Fibroblast of skin of right biceps (primary cell): ENCODE measurements at places on chromosomes 13 and 19.

DNA sequence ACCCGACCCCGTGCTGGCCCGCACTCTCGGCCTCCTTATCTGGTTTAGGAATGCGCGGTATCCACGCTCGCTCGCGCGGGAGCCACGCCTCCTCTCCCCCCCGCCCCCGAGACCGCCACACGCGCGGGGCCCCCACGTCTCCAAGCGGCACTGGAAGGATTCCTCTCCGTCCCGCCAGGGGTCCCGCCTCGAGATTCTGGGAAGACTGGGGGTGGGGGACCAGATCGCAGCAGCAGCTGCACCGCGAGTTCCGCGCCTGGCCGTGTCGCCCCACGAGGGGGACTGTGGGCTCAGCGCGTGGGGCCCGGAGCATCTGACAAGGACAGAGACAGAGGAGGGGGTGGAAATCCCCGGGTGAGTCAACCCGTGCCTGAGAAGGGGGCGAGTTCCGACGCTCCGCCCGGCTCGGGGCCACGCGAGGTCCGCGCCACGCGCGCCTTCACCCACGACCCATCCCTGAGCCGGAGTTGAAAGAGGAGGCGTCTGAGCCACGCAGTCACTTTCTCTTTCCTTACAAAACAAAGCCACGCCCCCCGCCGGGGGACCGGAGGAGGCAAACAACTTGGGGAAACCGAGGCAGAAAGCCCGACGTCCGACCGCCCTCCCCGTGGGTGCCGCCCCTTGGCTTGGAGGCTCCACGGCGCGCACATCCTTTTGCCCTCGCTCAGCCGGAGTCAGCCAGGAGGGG lies 814 bp downstream of the S1PR2 start:
- DNase-seq = peak; percentile 58

DNA sequence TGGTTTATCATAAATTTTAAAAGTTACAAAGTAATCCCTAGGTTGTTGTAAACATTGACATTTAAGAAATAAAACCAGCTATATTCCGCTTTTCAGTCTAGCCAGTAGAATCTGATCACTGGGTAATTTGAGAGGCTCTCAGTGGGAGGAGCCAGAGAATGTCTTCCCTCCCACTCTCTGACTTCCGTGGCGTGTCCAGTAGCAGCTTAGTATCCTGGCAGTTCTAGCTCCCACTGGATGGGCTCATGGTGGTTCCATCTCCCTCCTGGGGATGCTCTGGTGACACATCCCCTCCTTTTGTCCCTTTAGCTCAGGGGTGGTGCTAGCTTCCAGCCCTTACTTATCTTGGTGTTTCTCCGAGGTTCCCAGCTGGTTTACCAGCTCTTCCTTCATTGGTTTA lies 34.5 kb downstream of the MTUS2 start:
- DNase-seq = no peak

- DNase-seq = no peak
Measured at GRCh38 chr19:28636706-28637105, 576.2 kb downstream of the UQCRFS1 start.

- DNase-seq = no peak
Measured at GRCh38 chr19:34818270-34818669, 45.3 kb upstream of the ZNF599 start.

GRCh38 chr19:33241530-33242101 lies 16.0 kb upstream of the SLC7A10 start:
- no peak for DNase-seq

DNA sequence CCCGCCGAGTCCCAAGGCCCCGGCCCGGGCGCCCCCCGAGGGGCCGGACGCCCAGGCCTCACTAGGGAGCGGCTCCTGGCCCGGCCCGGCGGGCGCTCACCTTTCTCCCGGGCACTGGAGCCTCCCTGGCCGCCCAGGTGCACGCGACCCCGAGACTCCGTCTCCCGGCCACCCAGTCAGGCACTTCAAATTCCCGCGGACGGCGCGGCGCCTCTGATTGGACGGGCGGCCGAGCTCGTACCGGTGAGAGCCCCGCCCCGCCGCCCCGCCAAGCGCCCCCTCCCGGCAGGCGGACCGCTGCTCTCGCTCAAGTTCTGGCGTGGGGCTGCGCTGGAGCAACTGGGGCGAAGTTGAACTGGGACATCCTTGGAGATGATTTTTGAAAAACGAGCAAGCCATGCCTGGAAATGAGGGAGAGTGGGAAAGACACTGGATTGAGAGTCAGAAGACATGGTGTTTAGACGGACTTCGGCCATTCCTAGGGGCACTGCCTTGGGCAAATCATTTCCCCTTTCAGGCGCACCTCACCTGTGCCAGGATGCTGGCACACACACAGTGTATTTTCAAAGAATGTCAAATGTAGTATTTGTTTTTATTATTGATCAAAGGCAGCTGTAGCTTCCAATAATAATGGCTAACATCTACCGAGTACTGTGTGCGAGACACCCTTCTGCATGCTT lies 485.3 kb downstream of the UQCRFS1 start:
- peak; percentile 32 for DNase-seq

DNA sequence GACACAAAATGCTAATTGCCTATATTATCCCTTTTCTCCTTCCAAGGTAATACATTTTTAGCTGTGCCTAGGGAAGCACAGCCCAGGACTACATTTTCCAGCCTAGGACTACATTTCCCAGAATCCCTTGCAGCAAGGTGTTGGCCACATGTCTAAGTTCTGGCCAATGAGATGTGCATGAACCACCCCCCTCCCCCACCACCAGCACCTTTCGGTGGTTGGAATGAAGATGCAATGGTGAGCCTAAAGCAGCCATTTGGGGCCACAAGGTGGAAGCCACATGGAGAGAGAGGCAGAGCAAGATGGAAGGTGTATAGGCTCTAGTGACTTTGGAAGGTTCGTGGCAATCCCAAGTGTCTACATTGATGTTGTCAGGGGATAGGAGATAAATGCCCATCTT lies 16.2 kb downstream of the UNC13A start:
- DNase-seq = peak; percentile 12

GRCh38 chr13:97246596-97247158 lies 24.5 kb downstream of the MBNL2 start:
- peak; percentile 21 for DNase-seq

DNA sequence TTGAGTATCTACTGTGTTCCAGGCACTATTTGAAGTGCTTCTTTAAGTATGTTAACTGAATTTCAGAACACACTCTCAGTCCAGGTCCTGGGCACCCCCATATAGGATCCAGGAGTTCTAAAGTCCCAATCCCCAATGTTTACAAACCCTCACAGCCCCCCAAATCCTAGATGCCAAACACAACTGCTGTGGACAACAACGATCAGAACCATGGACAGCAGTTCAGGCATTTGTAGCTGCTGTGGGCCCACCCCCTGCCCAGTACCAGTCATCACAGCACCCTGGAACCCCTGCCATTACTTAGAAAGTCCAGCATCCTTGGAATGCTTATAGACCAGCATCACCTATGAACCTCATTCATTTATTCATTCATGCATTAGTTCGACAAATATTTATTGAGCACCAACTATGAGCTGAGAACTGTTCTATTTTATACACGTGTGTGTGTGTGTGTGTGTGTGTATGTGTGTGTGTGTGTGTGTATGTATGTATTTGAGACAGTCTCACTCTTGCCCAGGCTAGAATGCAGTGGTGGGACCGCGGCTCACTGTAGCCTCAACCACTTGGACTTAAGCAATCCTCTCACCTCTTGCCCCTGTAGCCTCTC lies 19.3 kb upstream of the SDHAF1 start:
- no peak for DNase-seq

DNA sequence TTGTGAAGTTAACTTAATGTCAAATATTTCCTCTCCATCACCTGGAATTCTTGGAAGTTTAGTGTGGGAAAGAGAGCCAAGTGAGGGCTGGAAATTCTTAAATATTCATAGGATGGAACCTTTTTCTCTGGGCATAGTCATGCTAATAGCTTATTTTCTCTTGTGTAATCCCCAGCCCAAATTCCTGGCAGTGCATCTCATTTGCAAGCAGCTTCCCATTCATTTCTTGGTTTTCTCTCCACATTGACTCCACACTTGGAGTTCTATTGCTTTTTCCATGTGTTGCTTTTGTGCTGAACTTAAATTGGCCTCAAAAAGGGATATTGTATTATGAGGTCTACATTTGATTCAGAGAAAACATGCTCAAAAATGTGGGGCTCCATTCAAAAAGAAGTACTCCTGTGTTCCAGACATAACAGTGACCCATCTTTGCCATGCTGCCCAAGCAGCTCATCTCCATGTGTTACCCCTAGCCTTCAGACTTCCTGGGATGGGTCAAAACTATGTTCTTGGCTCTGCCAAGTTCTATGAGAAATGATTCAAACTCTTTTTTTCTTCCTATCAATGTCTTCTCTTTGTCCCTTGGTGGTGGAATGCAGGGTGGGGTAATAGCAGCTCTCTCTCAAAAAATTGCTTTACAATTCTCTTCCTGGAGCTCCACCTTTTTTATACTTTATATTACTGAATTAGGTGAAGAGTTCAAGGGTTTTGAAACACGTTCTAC lies 2471.5 kb downstream of the PCDH9 start:
- DNase-seq = peak; percentile 15

DNA sequence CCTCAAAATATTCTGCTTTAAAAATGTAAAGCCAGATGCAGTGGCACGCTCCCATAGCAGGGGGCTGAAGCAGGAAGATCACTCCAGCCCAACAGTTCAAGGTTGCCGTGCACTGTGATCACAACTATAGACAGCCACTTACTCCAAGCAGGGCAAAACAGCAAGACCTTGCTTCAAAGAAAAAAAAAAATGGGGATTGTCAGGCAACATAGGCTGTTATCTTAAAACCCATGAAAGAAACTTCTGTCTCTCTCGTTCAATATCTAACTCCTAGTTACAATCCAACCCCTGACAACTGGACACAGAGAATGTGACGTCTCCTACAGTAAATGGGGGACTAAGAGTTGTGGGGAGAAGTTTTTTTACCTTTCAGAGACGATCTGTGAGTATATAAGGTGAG lies 17.4 kb downstream of the ELF1 start:
- DNase-seq = no peak

DNA sequence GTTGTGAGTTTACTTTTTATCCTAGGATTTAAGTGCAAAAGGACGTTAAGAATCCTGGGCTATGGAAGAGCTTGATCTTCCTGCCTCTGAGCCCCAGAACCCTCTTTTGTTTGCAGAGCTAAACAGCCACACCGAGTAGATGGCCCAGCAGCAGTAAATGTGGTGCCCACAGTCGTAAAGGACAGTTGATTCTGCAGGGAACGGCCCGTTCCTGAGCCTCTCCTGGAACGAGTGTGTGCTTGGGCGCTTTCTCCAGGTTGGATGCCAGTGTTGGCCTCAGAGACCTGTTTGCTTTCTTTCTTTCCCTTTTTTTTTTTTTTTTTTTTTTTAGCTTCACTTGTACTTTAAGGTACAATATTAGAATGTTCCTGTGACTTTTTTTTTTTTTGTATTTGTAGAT lies 41.7 kb downstream of the SPATA13 start:
- DNase-seq = no peak

DNA sequence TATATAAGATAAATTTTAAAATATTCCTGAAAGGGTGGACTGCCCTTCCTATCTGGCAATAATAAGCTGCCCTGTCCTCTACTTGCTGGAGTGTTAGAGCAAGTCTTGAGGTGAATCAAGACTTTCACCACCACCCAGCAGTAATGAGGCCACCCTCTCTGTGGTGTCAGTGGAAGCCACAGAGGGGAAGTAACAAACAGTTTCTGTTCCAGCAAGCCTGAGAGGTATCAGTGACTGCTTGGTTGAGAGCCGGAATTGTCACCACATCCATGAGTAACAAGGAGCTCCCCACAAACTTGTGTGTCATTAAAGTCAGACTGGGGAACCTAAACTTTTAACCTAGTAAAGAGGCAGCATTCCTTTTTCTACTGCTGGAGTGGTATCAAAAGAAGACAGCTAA lies 532.7 kb upstream of the SPRY2 start:
- no peak for DNase-seq

GRCh38 chr19:32800754-32801153 lies 68.8 kb downstream of the SLC7A9 start:
- DNase-seq = no peak

DNA sequence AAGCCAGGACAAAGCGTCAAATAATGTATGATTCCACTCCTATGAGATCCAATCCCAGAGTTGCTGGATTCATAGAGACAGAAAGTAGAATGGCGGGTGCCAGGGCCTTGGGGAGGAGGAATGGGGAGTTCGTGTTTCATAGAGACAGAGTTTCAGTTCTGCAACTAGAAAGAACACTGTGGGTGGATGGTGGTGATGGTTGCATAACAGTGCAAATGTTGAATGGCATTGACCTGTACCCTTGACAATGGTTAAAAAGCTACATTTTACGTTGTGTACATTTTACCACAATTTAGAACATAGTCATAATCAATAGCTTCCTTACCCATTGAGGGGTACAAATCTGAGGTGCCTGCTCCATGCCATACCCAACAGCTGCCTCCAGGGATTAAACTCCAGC lies 33.4 kb downstream of the MBD3L2B start:
- DNase-seq = no peak

GRCh38 chr13:73898276-73898675 lies 235.9 kb downstream of the KLF12 start:
- peak; percentile 22 for DNase-seq

- peak; percentile 41 for DNase-seq
Measured at GRCh38 chr19:49212016-49212701, 54.6 kb downstream of the TRPM4 start.

DNA sequence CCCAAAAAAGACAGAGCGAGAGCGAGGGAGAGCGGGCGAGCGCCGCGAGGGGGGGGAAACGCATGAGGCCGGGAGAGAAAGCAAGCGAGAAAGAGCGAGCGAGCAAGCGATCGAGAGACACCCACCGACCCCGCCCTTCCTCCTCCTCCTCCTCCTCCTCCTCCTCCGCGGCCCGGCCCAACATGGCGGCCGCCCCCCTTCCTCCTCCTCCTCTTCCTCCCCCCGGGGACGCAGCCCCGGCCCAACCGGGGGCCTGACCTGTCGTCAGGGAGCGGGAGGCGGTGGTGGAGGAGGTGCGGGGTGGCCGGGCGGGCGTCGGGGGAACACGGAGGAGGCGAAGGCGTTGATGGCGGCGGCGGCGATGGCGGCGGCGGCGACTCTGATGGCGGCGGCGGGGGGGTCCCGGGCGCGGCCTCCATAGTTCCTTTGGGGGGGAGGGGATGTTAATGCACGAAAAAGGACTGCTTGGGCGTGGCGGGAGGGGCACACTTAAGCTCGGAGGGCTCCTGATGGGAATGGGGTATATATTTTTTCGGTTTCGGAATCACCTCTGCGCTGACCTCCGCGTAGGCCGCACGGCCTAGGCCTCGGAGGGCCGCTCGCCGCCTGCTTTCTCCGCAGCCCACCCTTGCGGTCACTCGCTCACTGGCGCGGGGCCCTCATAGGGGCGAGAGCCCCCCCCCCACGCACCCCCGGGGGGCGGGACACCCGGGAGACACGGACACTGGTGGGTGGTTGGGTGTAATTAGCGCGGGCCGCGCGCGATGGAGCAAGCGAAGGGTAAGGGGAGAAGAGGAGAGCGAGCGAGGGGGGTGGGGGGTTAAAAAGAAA lies 1.2 kb downstream of the ZC3H4 start:
- peak; percentile 93 for DNase-seq

DNA sequence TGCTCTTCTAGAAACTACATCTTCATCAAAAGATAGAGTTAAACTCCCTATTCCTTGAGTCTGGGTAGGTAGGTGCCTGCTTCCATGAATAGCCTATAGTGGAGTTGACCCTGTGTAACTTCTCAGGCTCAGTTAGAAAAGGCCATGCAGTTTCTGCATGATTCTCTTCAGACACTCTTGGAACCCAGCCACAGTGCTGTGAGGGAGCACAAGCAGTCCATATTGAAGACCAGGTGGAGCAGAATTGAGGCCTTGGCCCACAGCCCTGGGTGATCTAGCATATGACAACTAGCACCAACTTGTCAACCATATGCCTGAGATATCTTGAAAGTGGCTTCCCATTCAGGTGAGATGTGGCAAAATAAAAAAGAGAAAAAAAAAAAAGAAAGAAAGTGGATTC lies 10.3 kb upstream of the PAN3 start:
- no peak for DNase-seq
